Stimulated activated CD8-positive, alpha-beta memory T cell treated with anti-CD3 and anti-CD28 coated beads, Interleukin-4, amount 100 ng/mL, for 1 hour (primary cell): ENCODE measurements at places on chromosomes 2 and 18.

DNA sequence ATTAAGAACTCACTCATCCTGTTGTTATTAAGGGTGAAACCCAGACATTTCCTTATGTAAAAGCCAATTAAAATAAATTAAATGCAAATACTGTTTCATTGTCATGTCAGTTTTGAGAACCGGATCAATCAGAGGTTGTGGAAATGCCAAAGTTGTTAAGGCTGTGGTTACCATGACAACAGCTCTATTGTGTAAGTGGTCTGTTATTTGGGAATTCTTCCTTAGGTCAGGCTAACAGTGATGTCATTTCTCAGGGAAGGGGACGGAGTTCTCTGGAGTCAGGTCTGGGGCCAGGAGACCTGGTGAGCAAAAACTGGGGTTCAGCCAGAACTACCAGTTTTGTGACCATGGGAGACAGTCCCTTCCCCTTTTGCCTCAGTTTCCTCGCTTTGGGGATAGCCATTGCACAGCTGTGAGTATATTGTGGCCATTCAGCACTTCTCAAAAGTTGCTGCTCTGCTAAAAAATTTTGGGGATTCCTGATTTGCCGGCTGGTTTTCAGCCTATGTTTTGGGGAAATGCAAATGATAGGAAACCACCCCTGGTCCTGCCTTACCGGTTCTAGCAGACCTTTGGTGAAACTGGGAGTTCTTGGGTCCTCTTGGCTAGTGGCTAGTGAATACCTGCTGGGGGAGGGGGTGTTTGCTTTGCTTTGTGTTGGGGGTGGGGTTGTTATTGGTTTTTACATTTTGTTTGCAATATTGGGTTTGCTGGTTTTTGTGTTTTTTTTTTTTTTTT, 21.6 kb downstream of the HPCAL1 start:
- no peak for DNase-seq

DNA sequence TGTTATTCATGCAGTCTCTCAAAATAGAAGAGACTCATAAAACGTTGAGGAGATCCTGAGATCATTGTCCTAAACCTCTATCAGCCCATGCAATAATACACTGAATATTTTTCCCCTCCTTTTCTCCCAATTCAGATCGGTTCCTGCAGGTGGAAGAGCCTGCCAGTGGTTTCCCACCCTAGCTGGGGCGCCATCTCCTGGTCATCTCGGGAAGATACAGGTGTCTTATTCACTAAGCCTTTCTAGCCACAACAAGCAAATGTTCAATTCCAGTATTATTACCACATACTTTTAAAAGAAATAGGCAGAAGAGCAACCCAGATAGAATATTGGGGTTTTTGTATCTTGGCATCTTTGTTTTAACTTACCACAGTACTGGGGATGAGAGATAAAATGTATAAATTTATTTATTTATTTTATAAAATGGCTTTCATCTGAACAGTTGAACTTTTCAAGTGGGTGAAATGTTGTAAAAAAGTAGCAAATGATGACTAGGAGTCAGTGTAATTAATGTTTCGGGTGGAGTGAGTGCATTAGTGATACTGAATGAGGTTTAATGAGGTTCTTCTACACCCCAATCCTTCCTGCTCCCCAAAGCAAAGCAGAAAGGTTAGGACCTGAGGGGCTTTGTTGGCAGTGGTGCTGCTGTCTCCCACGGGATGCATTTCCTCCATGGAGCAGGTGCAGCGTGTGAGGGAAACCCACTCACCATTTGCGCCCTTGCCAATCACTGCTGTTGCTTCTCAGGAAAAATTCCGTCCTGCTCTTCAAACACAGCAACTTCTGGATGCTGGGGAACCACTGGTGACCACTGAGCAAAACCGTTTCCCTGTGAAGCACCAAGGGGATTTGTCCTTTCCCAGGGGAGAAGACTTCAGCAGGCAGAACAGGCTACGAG, 147.1 kb upstream of the FHL2 start:
- DNase-seq: peak; percentile 33

GRCh38 chr2:220166616-220167015, 539.2 kb downstream of the SLC4A3 start:
- DNase-seq: no peak

DNA sequence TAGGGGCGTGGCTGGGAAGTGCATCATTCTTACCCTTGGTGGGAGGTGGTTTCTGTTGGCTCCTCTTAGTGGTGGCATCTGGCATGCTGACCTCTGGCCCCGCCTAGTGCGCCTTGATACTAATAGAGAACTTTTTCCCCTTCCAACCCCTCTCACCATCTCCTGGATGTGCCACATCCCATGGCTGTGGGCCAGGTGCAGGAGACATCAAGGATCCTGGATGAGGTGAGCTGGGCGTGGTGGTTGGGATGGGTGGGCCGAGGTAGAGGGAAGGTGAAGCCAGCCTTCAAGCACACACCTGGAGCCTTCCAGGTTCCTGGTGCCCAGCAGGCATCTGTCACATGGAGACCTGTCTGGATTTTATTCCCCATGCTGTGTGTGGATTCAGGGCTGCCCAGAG, 149.2 kb downstream of the DYSF start:
- no peak for DNase-seq

DNA sequence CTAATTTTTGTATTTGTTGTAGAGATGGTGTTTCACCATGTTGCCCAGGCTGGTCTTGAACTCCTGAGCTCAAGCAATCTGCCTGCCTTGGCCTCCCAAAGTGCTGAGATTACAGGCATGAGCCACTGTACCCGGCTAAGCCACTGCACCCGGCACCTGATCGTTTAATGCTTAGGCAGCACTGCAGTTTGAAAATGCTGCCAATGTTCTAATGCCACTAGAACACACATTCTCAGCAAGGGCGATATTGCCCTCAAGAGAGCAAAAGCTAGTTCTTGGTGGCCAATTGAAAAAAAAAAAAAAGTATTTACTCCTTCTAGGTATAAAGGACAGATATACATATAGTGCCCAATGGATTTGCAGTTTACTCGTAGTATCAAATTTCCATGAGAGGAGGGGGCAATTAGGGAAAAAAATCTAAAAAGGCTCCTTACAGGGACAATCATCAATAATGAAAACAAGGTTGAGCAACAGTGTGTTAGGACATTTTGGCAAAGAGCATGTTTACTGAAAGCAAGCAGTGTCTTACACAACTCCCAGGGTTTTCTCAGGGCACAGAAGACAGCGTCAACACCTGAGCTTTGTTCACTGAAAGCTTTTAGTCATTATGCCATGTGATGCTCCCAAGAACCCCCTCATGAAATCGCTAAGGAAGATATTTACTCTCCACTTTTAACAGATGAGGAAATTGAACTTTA, 199.9 kb upstream of the PKDCC start:
- no peak for DNase-seq

- DNase-seq: no peak
These were observed 146.2 kb downstream of the MBP start for GRCh38 chr18:76986406-76986805.
